Bladder microvascular endothelial cell (primary cell): ENCODE measurements at places on chromosomes 3 and 15. TPM values are rescaled to one million over a fixed set of nuclear protein-coding genes. Genes with fewer than 3 reads are reported as not detected.

STOML1 gene
- 8.6 and 22.5 TPM in 2 replicates for total RNA-seq

KLHL40 gene
- not detected in 2 replicates for total RNA-seq

CD200 gene
- 1.3 and 5.5 TPM in 2 replicates for total RNA-seq

RAD51 gene
- 9.6 and 9.9 TPM in 2 replicates for total RNA-seq

CD86 gene
- total RNA-seq: not detected in 2 replicates

FAIM gene
- 7.3 and 7.9 TPM in 2 replicates for total RNA-seq

NR1I2 gene
- total RNA-seq: under 0.01 TPM in 1 of 2 replicates, not detected in the other

LEKR1 gene
- total RNA-seq: 0.25 and 0.49 TPM in 2 replicates

THSD4 gene
- 7.8 and 71.1 TPM in 2 replicates for total RNA-seq

ZNF80 gene
- not detected in 2 replicates for total RNA-seq

TMCO5A gene
- total RNA-seq: not detected in 2 replicates

RLBP1 gene
- total RNA-seq: not detected in 2 replicates
